LHCN-M2 (cell line): ENCODE measurements at places on chromosomes 4 and X. TPM values are rescaled to one million over a fixed set of nuclear protein-coding genes. Genes with fewer than 3 reads are reported as not detected.

Gene PPEF2
- 0.06 TPM in 1 of 2 replicates, not detected in the other for total RNA-seq

Gene F8A2
- total RNA-seq: not detected in 2 replicates

Gene MCF2
- total RNA-seq: 1.9 and 3.2 TPM in 2 replicates

DNA sequence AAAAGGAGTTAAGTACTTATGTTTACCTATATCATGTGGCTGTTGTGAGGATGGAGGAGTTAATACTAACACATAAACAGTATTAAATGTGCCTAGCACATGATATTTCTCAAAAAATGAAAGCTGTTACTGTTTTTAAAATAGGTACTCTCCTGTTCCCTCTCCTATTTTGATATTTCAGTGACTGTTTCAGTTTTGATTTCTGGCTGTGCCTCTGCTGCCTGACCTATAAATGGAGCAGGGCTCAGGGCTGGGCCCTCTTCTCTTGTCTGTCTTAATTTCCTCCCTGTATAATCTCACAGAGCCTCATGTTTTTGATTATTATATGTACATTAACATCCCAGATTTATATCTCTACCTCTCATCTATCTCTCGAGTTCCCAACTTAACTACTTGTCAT lies 93.3 kb downstream of the UGT8 start:
- no peak for DNase-seq

DNA sequence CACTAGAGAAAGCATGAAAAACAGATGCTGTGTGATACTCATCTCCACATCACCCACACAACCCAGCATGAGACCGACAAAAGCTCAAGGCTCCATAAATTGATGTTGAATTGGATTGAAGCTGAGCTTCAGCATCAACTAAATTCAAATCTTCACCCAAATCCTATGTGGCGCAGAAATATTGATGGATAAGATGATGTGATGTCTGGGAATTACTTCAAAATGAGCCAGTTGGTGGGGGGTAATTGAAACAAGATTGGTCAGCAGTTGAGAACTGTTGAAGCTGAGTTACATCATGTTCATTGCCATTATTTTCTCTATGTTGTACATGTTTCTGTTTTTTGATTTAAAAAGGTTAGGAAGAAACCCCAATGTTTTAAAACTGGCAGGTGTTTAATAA lies 166.5 kb upstream of the STS start:
- DNase-seq: no peak

DNA sequence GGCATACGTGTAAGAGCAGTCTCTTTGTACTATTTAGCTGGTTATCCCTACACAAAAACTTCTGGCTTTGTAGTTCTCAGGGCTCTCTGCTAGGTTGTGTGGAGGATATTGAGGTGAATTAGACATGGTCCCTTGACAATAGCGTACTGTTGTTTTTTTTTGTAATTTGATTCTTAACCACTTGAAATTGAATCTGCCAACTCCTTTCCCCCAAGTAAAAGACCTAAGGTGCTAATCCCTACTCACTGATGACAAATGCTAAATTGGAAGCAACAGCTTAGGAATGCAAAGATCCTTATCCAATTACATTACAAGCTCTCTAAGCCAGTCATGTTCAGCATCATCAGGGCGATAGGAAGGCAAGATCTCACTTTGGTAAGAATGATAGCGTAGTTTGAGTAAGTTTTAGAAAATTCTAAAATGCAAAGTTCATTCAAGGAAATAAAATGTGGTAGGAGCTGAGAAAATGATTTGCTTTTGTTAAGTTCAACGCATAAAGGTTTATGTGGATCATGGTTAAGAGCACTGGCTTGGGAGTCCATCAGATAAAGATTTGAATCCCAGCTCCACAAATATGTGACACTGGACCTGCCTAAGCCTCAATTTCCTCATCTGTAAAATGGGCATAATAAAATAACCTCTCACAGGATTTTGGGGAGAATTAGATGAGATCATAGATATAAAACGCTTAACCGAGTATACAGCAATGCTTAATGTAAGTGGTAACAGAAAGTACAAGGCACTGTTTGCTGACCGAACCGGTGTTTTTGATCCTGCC lies 39.3 kb downstream of the DOCK11 start:
- DNase-seq: peak; percentile 78
